ENCODE measurements at places on chromosomes 5 and 9.

- no peak for DNase-seq
Observed at GRCh38 chr5:168885324-168886120, 306.4 kb upstream of the PANK3 start.

- DNase-seq: peak; percentile 82
Observed at GRCh38 chr9:136700959-136701667, 11.3 kb upstream of the DIPK1B start.

DNA sequence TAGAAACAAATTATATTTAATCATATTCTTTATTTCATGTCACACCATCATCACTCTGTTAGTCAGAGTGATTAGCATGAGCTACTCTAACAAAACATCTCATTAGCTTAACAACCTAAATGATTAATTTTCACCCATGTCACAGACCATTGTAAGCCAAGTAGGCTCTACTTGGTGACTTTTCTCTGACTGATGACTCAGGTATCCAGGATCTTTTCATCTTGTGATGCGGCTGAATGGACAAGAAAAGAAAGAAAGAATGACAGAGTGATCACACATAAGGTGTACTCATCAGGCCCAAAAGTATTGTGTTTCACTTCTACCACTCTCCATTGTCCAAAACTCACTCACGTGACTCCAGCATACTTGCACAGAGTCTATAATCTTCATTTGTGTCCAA is 299.3 kb downstream of the ANXA1 start:
- DNase-seq: no peak

DNA sequence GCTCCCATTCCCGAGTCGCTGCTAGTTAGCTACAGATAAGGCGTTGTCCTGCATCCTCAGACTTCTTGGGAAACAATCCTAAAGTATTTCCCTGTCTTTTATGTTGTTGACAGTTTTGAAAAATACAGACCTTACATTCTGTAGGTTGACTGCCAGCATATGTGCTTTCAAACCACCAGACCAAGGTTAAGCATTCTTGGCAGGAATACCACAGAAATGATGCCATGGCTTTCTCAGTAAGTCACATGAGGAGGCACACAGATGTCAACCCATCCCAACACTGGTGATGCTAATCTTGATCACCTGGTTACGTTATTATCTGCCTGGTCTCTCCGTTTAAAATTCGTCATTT is 871 bp downstream of the GLE1 start:
- no peak for DNase-seq

GRCh38 chr9:131395157-131396098 is 1.5 kb downstream of the PRRC2B start:
- peak; percentile 77 for DNase-seq

DNA sequence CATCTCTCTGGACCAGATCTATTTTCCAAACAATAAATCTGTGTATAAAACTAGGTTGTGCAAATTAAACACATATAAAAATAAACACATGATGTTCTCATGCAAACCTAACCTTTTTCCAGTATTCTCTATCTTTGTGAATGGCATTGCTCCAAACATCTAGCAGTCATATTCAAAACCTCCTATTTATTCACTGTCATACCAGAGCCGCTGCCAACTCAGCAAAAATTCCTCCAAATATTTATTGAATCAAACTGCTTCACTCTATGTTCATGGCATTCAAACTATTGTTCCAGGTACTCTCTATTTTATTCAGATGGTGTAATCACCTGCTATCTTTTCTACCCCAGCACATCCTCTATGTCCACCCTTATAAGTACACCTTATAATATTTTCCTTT is 652.1 kb upstream of the RIOK2 start:
- DNase-seq: no peak

- no peak for DNase-seq
Observed at GRCh38 chr9:91077624-91078368, 276.2 kb downstream of the SYK start.

DNA sequence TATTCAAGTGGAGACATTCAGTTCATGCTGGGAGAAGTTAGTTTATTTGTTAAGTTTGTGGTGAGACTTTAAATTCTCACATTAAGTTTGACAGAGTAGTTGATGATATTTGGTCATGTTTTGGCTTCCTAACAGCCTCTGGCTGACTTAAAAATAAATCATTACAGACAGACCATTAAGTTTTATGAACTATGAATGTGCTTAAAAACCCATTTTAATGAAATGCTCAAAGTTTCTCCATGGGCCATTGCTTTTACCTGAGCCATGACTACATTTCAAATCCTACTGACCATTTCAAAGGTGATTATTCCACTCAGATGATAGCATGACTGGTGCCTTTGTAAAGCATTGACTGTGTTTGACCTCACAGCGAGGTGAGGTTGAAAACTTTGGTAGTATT is 192.7 kb downstream of the LRRC70 start:
- no peak for DNase-seq

DNA sequence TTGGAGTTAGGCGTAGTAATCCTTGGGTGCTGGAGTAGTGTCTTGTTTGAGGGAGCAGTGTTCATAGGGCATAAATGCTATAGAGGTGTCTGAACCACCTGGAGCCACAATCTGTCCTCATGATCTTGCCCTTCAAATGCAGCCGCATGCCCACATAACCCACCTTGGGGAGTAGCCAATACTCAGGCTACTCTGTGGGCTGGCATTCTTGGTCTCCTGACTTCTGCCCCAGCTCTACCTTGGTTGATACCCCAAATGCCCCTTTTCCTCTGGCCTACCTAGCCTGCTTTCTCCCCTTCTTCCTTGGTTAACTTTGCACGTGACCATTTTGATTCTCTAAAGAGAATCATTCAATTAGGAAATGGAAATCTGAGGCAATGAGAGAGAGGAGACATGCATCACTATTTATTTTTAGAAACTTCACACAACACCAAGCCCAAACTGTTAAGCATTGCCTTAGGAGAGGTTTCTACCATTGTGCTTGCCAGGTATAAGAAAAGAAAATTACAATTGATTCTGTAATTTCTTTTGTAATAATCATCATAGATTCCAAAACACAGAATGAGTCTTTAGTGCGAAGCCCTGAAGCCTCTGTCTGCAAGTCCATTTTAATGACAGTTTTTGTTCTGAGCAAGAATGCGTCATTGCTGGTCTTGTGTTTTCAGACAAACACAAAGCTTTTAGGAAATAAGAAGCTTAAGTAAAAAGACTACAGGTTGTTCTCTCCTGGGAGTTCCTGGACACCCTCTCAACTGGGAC is 135.2 kb downstream of the C9orf152 start:
- no peak for DNase-seq

DNA sequence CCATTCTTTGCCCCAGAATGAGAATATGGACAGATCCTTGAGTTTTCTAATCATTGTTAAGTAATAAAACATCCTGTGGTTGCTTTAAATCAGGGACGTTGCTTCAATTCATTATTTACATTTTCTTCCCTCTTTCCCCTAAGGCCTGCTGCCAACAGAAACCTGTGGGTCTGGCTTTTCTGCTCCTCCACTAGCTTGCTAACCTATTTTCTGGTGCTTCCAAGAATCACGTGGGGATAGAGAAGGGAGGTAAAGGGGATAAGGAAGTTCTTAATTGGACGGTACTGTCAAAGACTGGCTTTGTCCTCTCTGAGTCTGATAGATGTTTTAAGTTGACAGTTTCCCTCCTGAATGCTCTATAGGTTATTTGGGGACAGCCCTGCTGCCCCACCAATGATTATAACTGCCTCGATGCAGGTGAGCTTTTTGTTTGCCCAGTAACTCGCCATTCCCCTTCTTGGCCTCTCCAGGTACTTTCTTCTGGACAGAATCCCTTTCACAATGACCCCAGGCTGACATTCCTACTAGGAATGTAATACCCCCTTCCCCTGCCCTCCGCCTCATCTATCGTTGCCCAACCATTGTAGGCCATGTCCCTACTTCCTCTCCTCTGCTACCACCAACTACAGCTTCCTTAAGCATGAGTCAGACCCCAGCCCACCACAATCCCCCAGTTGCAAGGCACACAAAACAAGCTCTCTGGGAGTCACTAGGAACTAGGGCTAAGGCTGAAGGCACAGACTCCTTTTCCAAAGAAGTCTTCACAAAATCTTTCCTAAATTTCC is 19.9 kb upstream of the CPEB4 start:
- DNase-seq: no peak

DNA sequence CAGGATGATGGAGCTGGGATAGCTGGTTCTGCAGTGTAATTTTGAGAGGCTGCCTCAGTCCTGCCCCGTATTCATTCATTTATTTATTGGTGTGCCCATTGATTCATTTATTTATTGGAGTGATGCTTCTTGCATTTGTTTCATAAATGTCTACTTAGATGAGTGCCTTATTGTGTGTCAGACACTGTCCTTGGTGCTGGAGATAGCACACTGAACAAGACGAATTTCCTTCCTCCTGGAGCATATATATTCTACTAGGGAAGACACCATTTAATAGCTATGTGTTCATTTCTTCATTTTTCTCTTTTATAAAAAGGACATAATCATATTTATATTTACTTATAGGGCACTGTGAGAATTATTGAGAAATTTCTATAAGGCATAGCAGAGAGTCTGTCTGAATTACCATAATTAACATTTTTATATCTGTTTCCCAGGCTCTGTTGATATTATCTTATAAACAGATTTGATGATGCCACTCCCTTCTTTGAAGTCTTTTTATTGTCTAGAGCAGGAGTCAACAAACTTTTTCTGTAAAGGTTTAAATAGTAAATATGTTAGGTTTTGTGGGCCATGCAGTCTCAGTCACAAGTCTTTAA is 433.9 kb upstream of the ZNF608 start:
- no peak for DNase-seq

DNA sequence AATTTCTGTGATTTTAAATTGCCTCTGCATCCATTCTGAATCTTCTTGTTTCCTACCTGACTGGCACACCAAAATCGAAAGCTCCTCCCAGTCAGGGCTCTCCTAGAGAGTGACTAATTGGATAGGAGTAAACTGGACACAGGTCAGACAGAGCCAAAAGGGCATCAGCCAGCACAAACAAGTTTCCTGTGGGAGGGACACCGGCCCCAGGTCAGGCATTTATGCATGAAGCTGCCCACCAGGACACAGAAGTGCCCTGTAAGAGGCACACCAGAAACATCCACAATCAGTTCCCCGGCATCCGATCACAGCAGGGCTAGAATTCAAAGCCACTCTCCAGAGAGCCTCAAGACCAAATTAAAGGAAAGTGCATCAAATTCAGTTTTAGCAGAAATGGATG is 78.4 kb downstream of the SFXN1 start:
- no peak for DNase-seq

GRCh38 chr5:96741891-96742309 is 65.8 kb downstream of the ERAP1 start:
- DNase-seq: no peak
